ENCODE measurements at places on chromosomes 3 and 15. TPM values are rescaled to one million over a fixed set of nuclear protein-coding genes. Genes with fewer than 3 reads are reported as not detected.

GRCh38 chr15:35654332-35654731, 108.4 kb upstream of the DPH6 start:
- DNase-seq = peak; percentile 37

DNA sequence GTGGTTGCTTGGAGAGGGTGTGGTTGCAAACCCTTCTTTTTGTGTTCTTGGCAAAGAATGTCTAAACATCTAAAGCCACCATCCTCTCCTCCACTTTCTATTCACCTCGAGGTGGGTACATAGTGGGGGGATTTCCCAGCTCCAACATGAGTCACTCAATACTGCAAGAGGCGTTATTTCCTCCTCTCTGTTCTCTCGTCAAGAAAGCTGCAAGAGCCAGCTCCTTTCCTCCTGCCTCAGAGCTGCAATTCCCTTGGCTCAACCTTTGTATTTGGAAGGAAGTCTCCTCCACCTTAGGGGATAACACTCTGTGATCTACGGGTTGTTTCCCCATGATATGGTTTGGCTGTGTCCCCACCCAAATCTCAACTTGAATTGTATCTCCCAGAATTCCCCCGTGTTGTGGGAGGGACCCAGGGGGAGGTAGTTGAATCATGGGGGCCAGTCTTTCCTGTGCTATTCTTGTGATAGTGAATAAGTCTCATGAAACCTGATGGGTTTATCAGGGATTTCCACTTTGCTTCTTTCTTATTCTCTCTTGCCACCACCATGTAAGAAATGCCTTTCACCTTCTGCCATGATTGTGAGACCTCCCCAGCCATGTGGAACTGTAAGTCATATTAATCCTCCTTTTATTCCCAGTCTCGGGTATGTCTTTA, 138.4 kb downstream of the PLCL2 start:
- DNase-seq = no peak

DNA sequence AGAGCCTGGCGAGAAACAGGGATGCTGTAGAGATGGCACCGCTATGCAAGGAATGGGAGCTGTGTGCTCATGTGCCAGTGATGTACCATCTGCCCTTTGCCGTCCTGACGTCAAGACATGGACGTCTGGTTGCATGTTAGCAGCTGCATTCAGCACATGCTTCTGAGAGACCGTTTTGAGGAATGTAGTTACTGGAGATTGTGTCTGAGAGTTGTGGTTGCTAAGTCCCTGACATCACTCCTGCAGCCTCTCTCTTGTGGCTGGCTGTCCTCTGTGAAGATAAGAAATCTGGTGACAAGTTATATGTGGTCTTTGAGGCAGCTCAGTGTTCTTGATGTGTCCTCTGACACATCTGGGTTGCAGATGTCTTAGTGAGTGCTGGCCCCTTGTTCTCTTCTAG, 165.1 kb downstream of the APBA2 start:
- DNase-seq = no peak

GRCh38 chr3:124851905-124852304, 35.3 kb downstream of the ITGB5 start:
- DNase-seq = no peak

- DNase-seq = no peak
These were observed 32.2 kb upstream of the FMN1 start for GRCh38 chr15:33226559-33227181.

DNA sequence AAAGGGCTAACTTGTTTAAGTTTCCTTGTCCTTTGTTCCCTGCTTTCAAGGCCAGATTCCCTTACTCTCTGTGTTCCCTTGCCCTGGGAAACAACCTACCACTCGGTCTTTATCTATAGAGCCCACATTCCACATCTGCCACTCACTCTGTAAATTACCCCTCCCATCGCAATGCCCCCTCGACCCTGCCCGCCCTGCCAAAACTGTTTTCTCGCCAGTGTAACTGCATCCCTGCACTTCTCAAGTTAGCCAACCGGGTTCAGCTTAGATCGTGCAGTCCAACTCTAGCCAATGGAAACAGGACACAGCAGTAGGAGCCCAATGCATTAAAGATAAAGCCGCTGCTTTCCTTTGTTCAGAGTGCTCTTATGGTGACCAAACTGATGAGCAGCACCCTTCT, 263.6 kb downstream of the TBL1XR1 start:
- DNase-seq = no peak

GRCh38 chr3:188421151-188421821, 267.3 kb downstream of the LPP start:
- no peak for DNase-seq

- no peak for DNase-seq
These were observed 30.1 kb downstream of the GOLGB1 start for GRCh38 chr3:121719423-121719822.

DNA sequence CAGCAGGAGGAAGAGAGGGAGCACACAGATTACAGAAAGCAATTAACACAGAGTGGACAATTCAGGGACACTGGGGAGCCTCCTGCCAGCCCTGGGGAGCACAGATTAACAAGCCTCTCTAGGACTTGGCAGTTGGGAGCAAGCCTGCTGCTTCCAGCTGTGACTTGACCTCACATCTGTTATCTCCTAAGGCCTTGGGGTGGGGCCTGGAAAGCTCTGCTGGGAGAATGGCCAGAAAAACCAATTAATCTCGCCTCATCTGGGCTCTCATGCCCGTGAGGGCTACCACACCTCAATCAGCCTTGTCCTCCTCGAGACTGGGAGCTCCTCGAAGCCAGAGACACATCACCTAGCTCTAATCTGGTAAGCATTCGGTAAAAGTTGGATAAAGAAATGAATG, 39.1 kb downstream of the SEMA5B start:
- DNase-seq = no peak

DNA sequence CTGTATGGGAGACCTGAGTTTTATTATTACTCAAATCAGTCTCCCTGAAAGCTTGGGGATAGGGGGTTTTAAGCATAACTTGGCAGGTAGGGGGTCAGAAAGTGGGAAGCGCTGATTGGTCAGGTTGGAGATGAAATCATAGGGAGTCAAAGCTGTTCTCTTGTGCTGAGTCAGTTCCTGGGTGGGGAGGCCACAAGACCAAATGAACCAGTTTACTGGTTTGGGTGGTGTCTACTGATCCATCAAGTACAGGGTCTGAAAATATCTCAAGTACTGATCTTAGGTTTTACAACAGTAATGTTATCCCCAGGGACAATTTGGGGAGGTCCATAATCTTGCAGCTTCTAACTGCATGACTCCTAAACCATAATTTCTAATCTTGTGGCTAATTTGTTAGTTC, 17.8 kb upstream of the IQCF6 start:
- no peak for DNase-seq

DNA sequence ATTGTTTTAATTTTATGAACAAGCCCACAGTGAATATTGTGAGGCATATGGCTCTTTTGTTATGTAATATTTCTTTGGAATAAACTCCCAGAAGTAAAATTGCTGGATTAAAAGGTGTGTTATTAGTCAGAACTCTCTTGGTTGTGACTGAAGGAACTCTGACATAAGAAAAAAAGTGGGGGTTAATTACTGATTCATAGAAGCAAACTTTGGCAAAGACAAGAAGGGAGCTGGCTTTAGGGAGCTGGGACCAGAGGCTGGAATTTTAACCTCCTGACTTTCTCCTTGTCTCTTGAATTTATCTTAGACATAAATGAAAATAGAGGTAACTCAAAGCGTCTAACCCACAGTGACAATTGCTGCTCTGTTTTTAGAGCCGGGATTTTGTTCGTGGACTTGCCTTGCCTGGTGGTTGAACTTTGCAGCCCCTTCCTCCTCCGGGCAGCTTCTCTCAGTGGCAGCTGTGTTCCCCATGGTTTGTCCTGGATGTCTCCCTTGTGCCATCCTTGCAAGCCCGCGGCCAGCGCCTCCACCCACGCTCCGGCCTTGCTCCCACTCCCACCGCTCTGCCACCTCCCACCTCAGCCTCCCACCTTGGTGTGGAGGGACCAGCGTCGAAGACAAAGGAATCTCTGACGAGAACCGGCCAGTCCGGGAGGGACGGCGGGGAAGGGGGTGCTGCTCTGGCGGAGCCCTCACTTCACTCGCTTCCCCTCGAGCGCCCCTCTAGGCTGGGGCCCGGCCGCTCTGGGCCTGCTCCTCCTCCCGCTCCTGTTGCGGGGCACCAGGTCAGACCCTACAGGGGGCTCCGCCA, 28.0 kb downstream of the ARHGAP31 start:
- DNase-seq = no peak

DNA sequence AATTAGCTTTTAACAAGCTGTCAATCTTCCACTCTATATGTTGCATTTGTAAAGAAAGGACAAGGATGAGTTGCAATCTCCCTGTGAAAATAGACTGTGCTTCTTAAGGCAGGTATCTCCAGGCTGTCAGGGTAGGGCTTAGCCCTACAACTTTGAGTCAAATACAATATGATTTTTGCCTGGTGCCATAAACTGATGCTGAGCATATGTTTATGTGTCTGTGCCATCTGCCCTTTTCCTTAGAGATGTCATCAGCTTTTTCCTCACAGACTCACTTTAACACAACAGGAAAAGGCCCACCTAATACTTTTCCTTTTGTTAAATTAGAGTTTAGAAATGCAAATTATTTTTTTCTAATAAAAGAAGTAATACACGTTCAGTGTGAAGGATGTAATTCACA, 548.3 kb downstream of the NLGN1 start:
- no peak for DNase-seq

GRCh38 chr15:23467110-23467600, 20.1 kb upstream of the GOLGA6L2 start:
- DNase-seq = peak; percentile 19

DNA sequence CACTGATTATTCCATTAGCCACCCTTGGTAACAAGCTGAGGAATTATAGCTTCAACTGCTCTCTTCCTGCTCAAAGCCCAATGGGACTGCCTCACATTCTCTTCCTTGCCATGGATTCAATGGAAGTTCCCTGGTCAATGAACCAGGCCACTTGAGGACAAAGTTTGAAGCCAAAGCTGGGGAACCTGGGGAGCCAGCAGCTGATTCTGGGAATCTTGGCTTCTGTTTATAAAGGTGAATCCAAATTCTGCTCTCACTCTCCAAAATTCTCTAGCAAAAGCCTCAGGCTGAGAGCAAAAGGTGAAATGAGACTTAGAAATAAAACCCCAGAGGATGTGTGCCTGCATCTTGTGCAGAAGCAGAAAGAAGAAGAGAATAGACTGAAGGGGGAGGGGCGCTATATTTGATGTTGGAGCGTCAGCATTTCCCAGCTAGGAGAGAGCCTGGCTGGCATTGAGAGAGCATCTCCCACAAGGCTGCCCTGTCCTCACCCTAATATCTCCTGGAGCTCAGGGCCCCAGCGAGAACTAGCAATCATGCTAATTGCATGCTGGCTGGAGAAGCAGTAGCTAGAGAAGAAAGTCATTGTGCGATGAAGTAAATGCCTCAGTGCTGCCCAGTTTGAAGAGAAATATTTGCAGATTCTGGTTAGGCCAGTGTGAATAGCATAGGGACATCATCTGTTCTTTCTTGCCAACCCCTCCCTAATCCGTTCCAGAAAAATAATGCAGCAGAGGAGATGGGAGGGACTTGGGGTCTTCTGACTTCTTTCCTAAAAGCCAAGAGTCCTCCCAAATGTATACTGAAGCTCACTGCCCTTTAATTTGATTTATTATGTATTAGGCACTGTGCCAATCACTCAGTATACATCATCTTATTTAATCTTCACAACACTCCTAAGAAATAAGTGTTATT, 34.9 kb upstream of the GAP43 start:
- DNase-seq = no peak

DNA sequence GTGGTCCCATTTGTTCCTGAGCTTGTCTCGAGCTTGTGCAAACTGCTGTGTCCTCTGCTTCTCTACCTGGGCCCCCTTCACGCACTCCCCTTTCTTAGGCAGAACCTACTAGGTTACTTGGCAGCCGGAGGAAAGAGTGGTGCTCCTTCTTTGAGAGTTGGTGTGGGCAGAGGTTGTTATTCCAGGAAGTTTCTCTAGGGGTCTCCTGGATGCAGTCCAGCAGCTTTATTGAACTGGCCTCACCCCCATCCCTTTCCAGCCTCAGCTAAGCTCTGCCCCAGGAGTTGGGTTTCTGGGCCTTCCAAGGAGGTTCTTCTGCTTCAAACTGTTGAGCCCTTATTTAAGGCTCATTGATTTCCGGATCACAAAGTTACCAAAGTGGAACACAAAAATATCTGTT, 103.2 kb downstream of the C3orf70 start:
- DNase-seq = no peak

GRCh38 chr15:50798684-50799083, 33.2 kb upstream of the SPPL2A start:
- peak; percentile 16 for DNase-seq

DNA sequence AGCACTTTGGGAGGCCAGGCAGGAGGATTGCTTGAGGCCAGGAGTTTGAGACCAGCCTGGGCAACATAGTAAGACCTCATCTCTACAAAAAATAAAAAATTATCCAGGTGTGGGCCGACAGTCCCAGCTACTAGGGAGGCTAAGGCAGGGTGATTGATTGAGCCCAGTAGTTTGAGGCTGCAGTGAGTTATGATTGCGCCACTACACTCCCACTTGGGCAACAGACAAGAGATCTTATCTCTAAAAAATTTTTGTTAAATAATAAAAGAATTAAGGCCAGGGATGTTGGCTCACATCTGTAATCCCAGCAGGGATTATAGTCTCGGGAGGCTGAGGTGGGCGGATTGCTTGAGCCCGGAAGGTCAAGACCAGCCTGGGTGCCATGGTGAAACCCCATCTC, 25.8 kb upstream of the NFKBIZ start:
- DNase-seq = no peak

DNA sequence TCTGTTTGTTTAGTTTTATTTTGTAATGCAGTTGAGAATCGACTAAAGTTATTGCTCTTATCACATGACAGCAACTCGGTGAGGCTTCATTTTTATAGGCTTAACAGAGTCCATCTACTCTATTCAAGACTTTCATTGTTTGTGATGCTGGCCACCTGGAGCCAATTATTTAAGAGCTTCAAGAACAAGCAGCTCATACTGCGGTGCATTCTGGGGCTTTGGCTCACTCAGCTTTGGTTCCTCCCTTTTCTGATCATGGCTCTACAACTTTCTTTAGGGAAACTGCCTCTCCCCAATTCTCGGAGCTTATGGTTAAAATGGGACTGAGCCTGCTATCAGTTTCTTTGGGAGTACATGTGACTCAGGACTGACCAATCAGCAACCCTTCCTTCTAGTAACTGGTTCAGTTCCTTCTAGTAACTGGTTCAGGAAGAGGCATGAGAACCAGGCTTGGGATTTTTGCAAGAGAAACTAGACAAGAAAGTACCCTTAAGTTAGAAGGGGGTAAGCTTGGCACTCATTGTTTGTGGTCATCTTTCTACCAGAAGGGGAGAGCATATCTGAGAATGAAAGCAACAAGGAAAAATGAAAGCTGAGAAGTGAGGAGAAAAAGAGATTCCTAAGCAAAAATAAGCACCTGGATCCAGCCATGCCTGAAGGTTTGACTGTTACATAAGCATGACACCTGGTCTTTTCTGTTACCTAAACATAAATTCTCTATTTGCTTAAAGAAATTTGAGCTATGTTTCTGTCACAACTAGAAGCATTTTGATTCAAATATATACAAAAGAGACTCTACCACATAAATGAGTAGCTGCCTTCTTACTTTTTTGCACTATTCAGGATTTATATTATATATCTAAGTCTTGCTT, 24.1 kb upstream of the ARHGEF3 start:
- no peak for DNase-seq

Gene MRAS
- 30.9 TPM for polyA plus RNA-seq

Gene DNASE1L3
- polyA plus RNA-seq = 27.5 TPM

Gene KIF23
- 3.6 TPM for polyA plus RNA-seq

Gene TOMM70
- 27.6 TPM for polyA plus RNA-seq

Gene IL5RA
- polyA plus RNA-seq = 0.22 TPM

Gene KNG1
- polyA plus RNA-seq = 710 TPM

Gene BFSP2
- polyA plus RNA-seq = 0.86 TPM

Gene PATL2
- 0.73 TPM for polyA plus RNA-seq

Gene LRCH3
- polyA plus RNA-seq = 11.6 TPM

Gene BBS4
- polyA plus RNA-seq = 17.2 TPM

Gene HDC
- polyA plus RNA-seq = not detected

Gene CRYGS
- polyA plus RNA-seq = 3.7 TPM

Gene REC114
- polyA plus RNA-seq = not detected
